ENCODE measurements at places on chromosomes 6 and 20. TPM values are rescaled to one million over a fixed set of nuclear protein-coding genes. Genes with fewer than 3 reads are reported as not detected.

DNA sequence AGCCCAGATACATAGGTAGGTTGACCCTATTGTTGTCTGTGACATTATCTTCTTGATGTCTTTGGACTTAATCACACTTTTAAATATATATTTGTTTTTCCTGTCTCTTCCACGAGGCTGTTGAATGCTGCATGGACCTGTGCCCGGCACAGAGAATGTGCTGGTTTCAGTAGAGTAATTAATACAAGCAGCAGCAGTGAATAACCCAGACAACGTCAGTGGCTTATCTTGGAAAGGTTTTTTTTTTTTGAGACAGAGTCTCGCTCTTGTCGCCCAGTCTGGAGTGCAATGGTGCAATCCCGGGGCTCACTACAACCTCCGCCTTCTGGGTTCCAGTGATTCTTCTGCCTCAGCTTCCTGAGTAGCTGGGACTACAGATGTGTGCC is 108.2 kb downstream of the CDH26 start:
- no peak for DNase-seq

DNA sequence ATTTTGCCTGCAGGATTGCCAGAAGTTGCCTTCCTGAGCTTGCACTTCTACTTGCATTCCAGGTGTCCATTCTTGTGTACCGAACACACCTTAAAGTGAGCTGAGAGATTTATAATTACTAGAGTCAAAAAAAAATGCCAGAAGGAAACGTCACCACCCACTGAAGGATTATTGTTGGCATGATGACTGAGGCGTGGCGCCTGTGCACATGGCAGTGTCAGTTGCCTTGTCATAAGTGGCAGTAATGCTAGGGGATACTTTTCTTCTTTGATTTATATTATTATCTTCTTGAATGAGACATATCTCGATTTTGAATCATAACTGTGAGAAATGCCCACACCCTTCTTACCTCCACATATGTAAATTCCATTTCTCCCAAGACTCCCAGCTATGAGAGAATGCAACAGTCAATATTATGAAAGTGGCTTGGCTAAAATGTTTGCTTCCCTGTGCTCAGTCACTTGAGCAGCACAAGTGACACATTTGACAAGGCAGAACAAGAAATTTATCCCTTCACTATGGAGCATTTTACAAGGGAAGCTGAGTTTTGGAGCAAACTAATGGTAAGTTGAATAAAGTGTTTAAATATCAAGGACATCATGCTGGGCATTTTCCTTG is 149.5 kb upstream of the SASH1 start:
- no peak for DNase-seq

- DNase-seq: no peak
Observed at GRCh38 chr20:8218861-8219260, 86.8 kb downstream of the PLCB1 start.

DNA sequence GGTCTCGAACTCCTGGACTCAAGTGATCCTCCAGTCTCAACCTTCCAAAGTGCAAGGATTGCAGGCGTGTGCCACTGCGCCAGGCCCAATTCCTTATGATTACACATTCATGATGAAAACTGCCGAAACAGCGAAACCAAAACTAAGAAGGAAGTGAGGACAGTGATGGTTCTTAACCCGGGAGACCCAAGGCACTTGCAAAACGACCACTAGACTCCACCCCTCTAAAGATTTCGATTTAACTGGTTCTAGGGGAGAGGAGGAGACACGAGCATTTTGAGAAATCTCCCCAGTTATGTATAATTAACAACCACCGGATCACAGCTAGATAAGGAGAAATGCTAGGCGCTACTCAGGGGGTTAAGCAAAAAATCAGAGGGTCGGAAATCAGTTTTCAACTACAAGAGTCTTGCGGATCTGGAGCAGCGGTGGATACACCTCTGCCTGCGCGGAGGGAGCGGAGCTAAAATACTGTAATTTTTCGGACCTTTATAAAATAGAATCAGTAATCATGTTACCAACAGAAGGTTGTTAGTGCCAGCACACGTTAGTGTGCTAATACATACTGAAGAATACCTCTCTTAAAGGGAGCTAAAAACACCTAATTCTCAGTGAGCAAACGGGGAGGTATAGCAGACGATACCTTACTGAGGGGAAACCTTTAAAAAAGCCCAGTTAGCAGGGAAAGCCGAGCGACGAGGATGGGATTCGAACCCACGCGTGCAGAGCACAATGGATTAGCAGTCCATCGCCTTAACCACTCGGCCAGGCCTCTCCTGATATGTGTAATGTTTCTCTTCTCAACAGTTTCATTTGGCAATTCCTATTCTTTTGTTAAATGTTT is 60.0 kb upstream of the BTN3A2 start:
- peak; percentile 77 for DNase-seq

MCM8 gene
- total RNA-seq: 31.4 TPM

All from activated CD8-positive, alpha-beta memory T cell treated with anti-CD3 and anti-CD28 coated beads, Interleukin-2, amount 10 ng/mL, durations not matched to agents 7 days and 5 days (primary cell).